ENCODE measurements at places on chromosomes 12 and 14.

- no peak for DNase-seq
These were observed 12.7 kb downstream of the HIP1R start for GRCh38 chr12:122847921-122848421.

- no peak for DNase-seq
These were observed 155.7 kb upstream of the LRIG3 start for GRCh38 chr12:59075968-59076490.

DNA sequence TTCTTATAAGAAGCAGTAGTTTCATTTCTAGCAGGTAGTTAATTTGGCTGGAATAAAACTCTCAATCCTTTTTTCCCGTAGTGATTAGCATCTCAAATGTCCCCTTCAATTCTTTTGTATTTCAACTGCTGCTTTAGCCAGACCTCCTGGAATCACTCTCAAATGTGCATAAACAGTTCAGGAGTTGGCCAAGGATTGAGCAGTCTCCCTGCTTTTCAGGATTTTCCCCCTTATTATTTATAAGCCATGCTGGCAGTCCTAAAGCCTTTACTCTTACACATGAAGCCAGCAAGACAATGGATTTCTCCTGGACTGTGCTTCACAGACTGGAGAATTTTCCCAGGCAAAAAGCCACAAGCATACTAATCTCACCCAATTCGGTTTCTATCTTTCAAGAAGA, 950.1 kb downstream of the VRK1 start:
- no peak for DNase-seq

DNA sequence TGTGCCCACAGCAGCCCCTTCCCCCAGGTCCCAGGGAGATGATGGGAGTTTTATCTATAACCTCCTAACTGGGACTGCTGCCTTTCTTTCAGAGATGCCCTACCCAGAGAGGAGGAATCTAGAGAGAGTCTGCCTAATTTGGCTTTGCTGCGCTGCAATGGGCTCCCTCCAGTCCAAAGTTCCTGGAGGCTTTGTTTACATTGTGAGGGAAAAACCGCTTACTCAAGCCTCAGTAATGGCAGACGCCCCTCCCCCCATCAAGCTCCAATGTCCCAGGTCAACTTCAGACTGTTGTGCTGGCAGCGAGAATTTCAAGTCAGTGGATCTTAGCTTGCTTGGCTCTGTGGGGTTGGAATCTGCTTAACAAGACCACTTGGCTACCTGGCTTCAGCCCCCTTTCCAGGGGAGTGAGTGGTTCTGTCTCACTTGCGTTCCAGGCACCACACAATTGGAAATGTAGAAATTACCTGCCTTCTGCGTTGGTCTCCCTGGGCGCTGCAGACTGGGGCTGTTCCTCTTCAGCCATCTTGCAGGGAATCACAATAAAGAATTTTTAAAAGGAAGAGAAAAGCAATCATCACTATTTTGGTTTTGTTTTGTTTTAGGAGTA, 262.5 kb downstream of the FOXG1 start:
- DNase-seq: no peak

GRCh38 chr12:29415111-29415510, 34.1 kb upstream of the ERGIC2 start:
- no peak for DNase-seq

DNA sequence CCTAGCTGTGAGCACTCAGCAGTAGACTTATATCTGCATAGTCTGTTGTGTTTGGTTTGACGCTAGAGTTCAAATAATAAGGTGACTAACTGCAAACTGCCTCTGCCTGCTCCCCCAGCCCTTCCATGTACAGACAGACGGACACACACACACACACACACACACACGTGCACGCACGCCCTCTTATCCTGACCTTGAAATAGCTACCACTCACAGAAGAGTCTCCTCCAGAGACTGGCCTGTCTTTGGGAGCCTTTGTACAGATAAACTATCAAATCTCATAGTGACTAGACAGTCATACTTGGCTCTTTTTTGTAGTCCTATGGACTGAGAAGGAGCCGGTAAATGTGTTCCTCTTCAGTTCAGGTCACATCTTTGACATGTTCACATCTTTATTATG, 158.4 kb downstream of the FBXL14 start:
- no peak for DNase-seq

DNA sequence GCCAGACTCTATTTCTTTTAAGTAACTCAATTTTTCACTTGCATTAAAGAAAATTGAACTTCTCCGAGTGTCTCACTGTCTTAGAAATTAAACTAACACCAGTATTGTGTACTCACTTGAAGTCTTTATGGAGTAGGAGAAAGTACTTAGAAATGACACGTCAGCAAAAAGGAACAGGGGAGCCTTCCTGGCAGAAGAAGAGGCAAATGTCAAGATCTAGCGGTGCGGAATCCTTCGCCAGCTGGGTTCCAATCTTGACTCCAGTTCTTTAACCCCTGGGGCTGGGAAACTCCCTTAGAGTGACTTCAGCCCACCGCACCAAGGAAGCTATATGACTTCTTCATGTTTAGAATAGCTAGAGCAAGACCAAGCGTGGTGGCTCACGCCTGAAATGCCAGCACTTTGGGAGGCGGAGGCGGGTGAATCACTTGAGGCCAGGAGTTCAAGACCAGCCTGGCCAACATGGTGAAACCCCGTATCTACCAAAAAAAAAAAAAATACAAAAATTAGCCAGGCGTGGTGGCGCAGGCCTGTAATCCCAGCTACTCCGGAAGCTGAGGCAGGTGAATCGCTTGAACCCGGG, 34.4 kb downstream of the WBP11 start:
- DNase-seq: no peak

DNA sequence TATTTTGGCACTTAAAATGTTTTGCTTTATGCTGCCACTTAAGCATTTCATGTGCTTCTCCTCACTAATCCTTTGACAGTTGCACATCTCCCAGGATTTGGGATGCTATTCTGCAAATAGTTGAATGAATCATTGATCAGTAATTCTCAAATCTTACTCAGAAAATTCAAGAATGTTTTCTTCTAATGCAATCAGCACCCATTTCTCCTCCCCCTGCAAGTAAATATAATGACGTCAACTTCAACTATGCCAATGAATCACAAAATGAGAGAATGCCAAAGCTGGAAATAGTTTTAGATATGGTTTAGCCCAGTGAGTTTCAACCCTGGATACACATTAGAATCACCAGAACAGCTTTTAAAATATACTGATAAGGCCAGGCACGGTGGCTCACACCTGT, 2.1 kb upstream of the BLOC1S1 start:
- no peak for DNase-seq

DNA sequence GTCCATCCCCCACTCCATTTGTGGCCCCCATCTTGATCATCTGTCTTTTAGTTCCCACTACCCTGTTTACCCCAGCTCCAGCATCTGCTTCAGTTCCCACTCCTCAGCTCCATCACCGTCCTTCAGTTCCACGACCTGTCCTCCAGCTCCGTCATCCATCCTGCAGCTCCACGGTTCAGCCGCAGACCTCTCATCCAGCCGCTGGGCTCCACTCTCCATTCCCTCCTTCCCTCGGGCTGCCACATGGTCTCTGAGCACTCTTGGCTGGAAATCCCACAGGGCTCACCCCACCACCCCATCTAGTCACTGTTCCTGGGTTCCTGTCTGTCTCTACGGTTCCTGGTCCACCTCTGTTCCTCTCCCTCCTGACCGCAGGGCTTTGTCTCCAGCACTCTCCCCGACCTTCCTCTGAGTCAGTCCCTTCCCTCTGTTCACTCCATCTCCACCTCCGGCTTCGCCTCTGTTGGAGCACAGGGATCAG, 3.3 kb upstream of the P3H3 start:
- DNase-seq: no peak

DNA sequence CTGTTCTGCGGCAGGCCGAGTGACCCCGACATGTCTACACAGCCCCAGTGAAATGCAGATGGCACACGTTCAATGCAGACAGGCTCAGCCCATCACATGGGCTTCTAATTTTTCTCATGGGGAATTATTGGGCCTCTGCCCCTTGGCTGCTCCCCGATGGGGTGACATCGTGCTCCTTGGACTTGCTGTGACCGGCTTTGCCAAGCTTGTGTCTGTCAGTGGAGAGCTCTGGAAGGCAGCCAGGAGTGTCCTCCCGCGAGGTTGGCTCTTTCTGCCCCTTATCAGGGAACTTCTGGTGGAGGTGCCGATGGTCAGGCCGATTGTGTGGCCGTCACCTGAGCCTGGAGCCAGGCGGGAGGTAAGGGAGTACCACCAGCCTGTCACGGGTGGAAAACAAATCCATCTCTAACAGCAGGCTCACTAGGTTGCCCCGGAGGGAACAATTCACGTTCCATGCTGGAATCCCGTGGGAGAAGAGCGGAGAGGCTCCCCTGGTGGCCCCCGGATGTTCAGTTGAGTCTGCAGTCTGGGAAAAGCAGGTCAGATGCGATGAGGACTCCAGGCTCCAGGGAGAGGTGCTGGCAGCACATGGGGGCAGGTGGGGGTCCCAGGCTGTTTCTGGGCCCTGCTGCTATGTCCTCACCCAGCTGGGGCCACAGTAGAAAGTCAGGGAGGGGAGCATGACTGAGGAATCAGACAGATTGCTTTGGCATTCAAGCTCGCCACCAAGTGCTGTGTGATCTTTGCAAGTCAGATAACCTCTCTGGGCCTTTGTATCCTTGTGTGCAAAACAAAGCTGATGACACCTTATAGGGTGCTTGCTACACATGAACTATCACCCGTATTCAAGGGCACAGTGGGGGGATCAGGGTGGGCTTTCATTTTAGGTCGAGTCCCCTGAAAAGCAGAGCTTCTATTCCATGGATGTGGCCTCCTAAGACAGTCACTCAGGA, 43.2 kb upstream of the EML1 start:
- DNase-seq: no peak

DNA sequence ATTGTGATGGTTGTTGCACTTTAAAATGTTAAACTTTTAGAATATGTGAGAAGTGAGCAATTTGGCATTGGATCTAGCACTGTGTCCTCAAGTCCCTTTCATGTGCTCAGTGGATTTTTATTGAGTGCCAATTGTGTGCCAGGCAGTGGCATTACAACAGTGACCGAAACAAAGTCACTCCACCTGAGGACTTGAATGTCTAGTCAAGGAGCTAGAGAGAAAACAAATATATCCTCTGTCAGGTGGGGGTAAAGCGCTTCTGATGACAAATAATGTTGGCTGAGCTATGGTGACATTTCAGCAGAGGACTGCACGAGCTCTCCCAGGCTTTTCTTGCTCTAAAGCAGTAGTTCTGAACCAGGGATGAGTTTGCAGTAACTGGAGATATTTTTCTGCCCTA, 240.4 kb downstream of the RGS6 start:
- DNase-seq: no peak

DNA sequence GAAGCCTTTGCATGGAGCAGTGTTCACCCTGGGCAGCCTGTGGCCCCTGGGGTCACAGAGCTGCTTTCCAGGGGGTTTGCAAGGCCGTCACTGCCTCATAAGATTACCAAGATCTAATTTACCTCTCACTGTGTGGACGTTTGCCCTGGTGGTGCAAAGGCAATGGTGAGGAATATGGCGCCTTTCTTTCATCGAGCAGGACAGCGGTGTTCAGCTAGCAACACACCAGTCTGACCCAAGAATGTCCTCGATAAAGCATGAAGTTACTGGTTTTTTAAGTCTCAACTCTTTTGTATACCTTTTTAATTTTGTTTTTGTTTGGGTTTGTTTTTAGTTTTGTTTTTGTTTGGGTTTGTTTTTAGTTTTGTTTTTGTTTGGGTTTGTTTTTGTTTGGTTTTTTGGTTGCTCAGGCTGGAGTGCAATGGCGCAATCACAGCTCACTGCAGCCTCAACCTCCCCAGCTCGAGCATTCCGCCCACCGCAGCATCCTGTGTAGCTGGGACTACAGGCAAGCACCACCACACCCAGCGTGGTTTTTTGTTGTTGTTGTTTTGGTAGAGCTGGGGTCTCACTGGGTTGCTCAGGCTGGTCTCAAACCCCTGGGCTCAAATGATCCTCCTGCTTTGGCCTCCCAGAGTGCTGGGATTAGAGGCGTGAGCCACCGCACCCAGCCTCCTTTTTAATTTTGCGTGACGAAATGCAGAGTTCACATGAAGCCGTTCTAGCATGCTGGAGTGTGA, 57.9 kb downstream of the PPP2R5C start:
- DNase-seq: peak; percentile 37

- DNase-seq: no peak
These were observed 6.8 kb downstream of the ARL6IP4 start for GRCh38 chr12:122987086-122987951.

- no peak for DNase-seq
These were observed 15.6 kb upstream of the TXNRD1 start for GRCh38 chr12:104199964-104200363.

DNA sequence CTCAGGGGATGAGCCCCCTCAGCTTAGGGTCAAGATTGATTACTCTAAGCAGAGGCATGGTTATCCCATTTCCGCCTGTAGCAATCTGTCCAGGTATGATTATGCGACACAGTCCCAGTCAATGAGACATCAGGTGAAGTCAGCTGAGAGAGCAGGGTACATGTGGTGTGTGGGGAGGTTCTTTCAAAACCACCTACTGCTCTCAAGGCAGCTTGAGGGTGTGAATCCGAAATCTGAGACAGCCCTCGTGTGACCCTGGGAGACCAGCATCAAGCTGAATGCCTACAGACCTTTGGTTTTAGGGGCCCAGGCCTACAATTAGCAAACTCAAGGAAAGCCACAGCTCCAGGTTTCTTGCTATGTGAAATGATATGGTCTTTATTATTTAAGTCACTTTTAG, 275.7 kb downstream of the ITPR2 start:
- DNase-seq: no peak

DNA sequence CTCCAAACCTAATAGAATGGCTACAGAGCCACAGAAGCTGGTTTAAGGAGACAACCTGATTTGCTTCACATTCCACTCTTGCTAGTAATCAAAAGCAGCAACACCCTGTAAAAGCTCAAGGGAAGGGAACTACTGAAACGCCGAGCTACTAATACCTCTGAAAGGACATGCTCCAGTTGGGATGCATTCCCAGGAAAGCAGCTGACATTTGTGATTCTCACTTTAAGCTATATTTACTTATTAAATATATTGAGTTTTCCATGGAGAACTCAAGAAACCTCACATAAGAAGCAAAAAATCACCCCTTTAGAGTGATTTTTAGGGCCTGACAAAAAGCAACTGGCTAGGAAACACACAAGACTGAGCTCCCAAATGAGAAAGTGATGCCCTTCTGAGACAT, 1073.0 kb upstream of the FLRT2 start:
- no peak for DNase-seq

- no peak for DNase-seq
These were observed 6.0 kb downstream of the TMCC3 start for GRCh38 chr12:94644141-94644979.

DNA sequence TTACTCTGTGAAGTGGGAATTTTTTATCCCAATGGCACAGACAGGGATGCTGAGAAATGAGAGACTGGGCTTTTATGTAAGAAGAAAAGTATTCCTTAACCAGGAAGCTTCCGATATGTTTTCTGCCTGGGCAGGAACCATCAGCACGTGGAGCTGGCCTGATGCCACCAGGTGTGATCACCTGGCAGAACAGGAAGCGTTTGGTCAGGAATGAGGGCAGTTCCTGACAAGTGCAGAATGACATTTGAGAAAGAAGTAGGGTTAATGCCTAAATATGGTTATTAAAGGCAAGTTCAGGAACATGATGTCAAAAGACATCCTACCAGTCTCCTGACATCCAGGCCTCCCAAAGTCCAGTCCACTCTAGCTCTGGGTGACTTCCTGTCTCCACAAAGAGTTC, 210.3 kb downstream of the NUAK1 start:
- no peak for DNase-seq

GRCh38 chr12:116372815-116373214, 95.3 kb upstream of the MED13L start:
- DNase-seq: no peak

- DNase-seq: no peak
These were observed 20.7 kb downstream of the KIF26A start for GRCh38 chr14:104158827-104159798.
